ENCODE measurements at places on chromosomes 11 and 22.
A peak's percentile ranks its signal among the peaks of the same experiment; 100 is the strongest.

DNA sequence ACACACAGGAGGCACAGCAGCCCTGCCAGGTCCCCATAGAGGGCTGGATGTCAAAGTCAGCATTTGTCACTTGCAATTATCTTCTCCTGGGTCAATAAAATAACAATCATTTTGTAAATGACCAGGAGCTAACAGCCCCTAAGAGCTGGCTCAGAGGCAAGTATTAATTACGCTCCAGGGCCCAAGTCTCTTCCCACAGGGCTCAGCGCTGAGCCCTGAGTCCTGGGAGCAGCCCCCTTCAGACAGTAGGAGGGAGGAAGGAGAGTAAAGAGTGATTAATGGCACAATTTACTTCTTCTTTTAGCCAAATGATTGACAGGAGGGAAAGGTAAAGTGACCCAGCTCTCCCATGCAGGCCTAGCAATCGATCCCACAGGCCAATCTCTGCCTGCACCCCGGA is 99.0 kb upstream of the DRD2 start:
- DNase-seq: no peak

GRCh38 chr11:119547511-119547910 is 124.5 kb upstream of the THY1 start:
- no peak for DNase-seq

- DNase-seq: peak; percentile 35
Observed at GRCh38 chr11:62124186-62125113, 639 bp downstream of the INCENP start.

DNA sequence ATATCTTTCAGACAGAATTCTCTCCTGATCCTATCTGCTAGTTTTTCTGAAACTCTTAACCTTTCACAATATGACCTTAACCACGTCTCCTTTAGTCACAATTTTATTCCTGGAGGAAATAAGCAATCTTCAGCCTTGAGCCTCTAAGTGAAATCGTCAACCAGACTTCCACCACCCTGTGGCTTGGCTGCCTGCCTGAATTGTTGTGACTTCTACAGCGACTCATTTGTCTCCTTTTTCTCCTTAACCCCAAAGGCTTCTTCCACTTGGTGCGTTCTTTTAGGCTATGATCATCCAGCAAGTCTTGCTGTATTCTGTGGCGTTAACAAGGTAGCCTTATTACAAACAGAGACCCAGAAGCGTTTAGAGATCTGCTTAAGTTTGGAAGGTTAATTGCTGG is 535.1 kb upstream of the ARHGAP42 start:
- DNase-seq: no peak

GRCh38 chr22:44906999-44907644 is 102.7 kb downstream of the PHF21B start:
- no peak for DNase-seq
